ENCODE measurements at places on chromosomes 5 and 9.

DNA sequence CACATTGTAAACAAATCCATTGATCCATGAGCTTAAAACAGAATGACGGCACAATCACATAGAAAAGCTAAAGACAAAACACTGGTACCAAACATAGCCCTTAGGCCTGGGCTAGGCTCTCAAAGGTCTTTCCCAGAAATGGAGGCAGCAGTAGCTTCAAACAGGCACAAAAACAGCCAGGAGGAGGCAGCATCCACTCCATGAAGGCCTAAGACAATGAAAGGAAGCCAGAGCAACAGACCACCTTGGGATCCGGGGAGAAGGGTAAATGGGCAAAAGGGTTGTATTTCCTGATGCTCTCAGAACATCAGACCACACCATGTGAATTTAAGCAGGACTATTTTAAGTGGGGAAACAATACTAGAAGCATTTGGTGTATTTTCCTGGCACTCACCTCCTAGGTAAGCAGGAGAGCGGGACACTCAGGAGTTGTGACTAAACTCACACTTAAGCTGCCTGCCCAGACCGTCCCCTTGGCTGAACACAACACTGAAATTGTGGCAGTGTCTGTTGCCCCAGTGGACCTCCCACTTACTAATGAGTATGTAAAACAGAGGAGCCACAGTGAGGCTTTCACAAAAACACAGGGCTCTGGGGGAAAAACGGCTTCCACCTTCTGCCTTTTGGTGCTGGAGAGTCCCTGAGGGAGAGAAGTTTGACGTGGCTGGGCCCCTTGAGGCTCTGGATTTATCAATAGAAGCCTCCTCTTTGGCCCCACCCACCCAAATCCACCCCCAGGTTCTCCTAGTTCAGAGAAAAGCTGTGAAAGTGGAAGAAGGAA is 11.9 kb downstream of the GNPDA1 start:
- DNase-seq, result no peak

DNA sequence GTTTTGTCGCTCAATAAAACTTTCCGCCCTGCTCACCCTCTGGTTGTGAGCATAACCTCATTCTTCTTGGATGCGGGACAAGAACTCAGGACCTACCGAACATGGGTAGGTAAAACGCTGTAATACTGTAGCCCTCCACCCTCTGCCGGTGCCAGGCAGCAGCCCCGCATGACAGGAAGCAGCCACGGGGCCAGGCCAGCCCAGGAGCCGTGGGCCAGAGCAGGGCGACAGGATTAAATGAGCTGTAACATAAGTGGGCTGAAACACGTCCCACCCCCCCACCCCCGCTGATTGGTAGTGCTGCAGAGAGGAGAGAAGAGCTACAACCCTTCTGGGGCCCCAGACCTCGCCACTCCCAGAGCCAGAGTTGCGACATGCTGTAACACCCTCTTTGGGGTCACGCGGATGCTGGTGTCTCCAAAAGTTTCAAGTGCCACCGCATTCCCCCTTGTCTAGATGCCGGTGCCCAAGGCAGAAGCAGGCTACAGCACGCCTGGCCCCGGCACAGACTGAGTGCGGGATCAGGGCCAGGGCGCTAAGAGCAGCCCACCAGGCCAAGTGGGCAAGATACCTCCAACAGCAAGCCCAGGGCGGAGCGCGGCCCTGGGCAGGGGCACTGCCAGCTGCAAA is 81.8 kb downstream of the FBXW11 start:
- no peak for DNase-seq

- no peak for DNase-seq
Measured at GRCh38 chr9:126225611-126226609, 100.7 kb upstream of the MVB12B start.

GRCh38 chr9:118162716-118163115 is 458.5 kb downstream of the TLR4 start:
- no peak for DNase-seq

DNA sequence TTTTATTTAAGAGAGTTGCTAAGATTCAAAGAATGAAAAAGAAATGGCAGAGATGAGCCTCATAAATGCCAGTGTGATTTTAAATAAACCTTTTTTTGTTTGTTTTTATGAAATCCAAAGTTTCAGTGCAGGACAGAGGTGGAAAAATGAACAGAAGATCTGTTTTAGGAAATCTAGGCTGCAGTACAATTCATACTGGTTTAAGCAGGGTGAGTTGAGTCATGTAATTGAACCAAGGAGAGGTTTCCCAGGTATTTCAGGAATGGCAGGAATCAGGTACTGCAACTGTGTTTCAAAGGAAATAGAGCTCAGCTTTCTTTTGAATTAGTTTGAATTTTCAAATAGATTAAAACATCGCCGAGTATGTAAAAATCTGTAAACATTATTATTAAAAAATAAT is 3.0 kb upstream of the ANKRD31 start:
- DNase-seq, result no peak

DNA sequence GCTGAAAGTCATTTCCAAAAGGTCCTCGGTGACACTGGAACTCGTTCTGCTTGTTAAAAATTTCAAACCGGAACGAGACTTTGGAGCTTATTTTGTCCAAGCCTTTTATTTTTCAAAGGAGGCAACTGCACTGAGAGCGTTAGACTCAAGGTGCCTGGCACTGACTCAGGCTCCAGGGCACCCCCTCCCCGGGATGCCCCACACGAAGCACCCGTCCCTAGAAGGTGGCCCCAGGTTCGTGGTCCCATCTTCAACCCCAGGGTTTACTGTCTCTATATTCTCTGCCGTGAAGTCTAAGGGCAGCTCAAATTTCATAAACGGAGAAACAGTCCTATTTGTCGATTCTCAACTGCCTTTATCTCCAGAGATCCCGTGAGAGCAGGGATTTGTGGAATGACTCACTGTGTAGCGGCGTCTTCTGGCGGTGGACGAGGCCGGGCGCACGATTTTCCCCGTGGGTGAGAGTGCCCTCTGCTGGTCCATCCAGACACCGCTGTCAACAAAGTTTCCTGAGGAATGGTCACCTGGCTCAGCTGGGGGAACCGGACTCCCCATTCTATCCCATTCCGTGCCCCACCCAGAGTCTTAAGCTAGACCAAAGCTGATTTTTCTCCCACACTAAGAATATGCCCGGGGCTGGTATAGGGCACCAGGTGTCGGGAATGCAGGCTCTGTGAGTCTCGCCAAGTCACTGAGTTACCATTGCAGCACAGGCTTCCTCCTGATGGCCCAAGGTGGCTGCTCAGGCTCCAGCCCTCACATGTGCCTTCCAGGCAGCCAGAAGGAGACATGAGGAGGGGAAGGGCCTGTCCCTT is 27.1 kb upstream of the SLC6A19 start:
- DNase-seq, result no peak

DNA sequence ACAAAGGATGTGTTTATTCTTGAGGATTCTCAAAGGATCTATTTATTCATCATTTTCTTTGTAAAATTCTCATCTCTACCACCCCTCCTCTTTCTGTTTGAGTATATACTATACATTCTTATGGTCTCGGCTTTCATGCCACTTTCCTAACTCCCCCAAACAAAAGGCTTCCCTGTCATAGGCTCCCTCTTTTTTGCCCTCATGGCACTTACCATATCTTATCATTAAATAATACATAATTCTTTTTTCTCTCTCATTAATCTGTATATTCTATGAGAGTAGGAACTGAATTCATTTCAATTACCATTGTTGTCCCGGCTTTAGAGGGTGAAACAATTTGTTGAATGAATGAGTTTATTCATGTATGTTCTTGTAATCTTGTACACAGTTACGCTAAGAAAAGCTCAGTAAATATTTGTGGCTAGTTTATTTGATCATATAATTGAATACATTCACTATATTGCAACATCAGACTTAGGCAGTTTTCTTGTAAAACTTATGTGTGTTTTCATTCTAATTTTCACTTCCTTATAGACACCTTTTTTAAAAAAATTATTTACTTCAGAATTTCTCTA is 254.6 kb downstream of the EDIL3 start:
- no peak for DNase-seq

- no peak for DNase-seq
Measured at GRCh38 chr5:101012880-101013279, 109.8 kb upstream of the ST8SIA4 start.

DNA sequence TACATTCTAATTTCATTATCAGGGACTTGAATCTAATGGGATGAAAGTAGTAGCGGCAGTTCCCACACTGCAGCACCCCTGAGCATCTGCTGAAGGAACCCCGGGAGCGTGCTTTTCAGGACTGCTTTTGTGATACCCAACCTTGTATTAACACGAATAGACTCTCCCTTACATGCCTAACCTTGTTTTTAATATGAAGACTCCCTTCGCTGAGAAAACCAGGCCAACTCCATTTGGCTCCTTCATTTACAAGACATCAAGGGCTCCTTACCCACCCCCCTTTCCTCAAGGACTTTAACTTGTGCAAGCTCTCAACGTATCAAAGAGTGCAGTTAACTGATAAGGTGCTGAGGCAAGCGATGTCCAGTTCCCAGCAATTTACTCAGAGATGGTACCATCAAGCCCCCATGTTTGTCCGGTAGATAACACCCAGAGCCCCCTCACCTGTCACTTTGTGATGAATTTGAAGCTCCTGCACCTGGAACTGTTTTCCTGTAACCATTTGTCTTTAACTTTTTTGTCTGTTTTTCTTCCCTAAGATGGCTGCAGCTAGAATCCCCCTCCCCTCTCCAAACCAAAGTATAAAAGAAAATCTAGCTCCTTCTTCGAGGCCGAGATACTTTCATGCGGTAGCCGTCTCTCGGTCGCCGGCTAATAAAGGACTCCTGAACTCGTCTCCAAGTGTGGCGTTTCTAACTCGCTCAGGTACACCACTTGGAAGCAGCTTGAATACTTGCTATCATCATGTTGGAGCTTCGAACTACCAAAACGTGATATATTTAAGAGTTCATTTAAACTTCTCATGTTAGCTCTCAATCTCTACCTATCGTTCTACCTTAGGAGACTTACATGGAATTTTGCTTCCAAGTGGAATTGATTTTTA is 10.7 kb downstream of the HNRNPH1 start:
- no peak for DNase-seq

GRCh38 chr9:99135456-99135855 is 30.5 kb downstream of the TGFBR1 start:
- DNase-seq, result peak; percentile 88

- DNase-seq, result no peak
Measured at GRCh38 chr5:134758176-134758503, 439 bp upstream of the DDX46 start.

DNA sequence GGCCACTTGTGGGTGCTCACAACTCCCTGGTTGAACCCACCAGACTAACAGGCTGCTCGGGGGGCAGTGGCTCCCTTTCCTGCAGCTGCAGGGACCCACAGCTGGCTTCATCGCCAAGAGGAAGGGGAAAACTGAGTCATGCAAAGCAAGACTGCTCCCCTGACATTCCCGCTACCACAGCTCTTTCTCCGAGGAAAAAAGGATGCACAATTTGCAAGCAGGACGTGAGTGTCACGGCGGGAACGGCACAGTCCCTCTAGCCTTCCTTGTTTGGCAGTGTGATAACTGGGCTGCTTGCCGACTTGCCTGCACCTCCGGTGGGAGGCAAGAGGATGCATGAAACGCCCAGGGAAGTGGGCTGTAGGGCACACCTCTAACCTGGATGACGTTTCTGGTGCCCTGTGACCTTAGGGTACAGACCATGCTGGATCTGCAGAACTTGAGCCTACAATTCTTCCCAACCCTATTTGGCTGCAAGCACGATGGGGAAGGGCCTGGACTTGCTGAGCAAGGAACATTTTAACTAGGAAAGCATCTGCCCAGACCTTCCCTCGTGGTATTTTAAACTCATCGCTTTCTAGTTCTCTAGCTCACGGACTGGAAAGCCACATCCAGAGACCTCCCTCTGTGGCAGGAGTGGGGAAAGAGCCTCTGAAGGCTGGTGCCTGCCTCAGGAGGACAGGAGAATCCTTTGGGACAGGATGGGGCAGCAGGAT is 7.8 kb downstream of the SH3PXD2B start:
- DNase-seq, result no peak

GRCh38 chr5:54822324-54822687 is 163.1 kb downstream of the ESM1 start:
- no peak for DNase-seq

GRCh38 chr5:151055336-151055735 is 25.5 kb downstream of the TNIP1 start:
- DNase-seq, result no peak

GRCh38 chr5:124156415-124156996 is 589.9 kb downstream of the ZNF608 start:
- no peak for DNase-seq

- DNase-seq, result no peak
Measured at GRCh38 chr9:126443144-126443543, 116.5 kb downstream of the MVB12B start.

GRCh38 chr9:133803028-133803585 is 65.0 kb upstream of the SARDH start:
- no peak for DNase-seq

GRCh38 chr5:143576711-143577484 is 173.4 kb upstream of the NR3C1 start:
- no peak for DNase-seq

DNA sequence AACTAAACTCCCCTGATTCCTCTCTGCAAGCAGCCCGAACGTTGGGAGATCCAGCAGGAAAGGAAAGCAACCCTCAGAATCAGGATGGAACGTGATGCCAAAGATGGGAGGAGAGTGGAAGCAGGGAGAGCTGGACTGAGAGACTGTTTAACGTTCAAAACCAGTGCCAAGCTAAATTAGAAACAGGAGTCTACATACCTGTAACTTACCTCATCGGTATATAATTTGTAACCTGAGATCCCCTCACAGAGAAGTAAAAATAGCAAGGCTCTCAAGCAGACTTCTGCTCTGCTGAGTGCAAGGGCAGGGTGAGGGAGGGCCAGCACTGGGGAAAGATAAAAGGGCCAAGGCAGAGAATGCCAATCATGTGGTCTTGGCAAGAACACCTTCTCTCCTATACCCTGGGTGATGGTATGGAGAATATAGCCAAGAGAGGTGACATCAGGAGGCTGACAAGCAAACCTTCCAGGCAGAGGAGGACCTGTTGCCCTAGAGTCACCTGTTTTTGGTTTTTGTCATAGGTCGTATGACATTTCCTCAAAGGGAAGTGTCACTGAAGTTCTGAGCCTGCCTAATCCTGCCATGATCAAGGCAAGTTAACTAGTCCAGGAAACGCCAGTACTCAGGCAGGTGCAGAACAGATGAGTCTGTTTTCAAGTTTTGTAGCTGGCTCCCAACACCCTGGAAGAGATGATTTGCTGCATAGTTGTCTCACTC is 472.0 kb downstream of the NFIB start:
- no peak for DNase-seq

Measured in thymus (tissue), 14 donors.